Central memory CD8-positive, alpha-beta T cell (primary cell): ENCODE measurements at places on chromosomes 6 and 20.

DNA sequence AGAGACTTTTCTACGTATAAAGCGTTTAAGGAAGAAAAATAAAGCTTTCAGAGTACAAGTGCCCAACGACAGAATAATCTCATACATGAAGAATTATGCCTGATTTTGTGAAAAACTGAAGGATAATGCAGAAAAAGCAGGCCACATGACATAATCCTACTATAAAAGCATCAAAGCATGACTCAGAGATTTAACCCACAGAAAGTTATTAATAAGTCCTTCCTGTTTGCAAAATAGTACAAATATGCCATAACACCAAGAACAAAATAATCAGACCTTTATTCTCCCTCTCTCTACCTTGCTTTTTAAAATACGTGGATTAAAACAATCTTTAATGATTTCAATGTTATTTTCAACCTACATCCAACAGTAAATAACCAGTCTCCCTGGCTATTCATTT, 118.6 kb upstream of the BCLAF1 start:
- no peak for DNase-seq

DNA sequence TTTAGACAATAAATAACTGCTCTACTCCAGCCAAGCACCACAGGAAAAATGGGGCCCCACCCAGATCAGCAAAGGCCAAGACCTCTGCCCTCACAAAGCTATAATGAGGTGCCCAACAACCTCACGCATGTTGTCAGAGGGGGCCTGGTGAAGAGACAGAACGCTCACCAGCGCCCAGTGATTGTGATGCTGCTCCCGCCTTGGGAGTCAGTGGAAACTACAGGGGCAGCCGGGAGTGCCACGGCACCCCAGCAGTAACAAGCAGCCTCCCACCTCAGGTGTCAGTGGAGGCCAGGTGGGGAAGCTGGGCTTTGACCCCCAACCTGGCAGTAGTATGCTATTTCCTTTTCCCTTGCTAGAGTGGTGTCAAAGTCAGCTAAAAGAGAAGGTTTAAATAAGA, 47.4 kb downstream of the TCP11 start:
- DNase-seq, result no peak

GRCh38 chr6:74598462-74599393, 607.1 kb downstream of the COL12A1 start:
- DNase-seq, result no peak

GRCh38 chr6:132443206-132443605, 41.9 kb upstream of the MOXD1 start:
- DNase-seq, result no peak

DNA sequence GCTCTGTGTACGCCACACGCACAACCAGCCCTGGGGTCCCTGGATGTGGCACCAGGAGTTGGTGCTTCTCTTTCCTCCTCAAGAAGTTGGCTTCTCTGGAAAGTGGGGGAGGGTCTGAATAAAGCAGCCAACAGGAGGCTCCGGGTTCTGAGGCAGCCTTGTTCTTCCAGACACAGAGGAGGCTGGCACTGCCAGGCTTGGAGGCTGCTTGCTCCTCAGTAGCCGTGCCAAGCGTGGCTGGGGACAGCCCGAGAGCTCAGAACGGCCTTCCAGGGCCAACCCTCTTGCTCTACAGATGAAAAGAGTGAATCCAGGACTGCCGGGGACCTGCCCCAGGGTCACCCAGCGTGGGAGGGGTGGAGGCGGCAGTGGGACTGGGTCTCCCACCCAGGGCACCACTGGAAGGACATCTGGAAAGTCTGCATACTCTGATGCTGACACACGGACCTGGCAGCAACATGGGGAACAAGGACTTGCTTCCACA, 70.4 kb downstream of the SLC22A23 start:
- no peak for DNase-seq

DNA sequence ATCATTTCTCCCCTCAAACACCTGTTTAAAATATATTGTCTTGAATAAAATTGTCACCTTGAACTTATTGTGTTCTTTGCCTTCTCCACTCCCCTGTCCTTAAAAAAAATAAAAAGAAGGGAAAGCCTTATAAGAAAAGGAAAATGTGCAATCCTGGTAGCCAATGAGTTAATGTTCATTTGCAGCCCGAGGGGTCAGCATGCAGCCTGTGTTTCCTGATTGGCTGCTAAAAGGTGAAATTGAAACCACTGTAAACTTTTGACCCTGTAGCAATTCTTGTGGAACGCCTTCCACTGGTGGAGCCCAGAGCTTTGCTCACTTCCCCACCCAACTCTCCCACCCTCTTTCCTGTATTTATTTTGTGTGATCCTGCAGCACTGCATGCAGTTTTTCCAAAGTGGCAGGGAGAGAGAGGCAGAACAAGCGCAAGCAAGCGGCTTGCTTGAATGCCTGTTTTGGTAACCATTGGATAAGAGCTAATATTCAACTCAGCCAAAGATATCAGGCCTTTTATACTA, 74.9 kb downstream of the NCOA3 start:
- no peak for DNase-seq

DNA sequence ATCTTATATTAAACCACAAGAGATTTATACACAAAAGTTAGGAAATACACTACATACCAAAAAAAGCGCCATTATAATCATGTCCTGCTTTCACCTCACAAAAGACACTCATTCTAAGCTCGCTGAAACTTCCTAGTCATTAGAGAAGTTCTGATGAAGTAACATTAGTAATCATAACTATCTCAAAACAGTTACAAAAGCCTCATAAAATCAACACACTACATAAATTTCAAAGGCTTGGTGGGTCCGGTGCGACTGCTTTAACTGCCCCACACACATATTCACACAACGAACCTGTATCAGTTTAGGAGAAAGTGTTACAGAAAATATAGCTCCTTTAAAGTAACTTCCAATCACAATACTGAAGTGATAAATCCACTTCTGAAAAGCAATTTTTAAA, 1.9 kb downstream of the PHIP start:
- no peak for DNase-seq

GRCh38 chr6:7332090-7332745, 19.2 kb upstream of the SSR1 start:
- no peak for DNase-seq

GRCh38 chr20:8798505-8798904, 270.4 kb upstream of the PLCB4 start:
- no peak for DNase-seq

- DNase-seq, result no peak
Observed at GRCh38 chr6:22221630-22222029, 75.2 kb downstream of the PRL start.

GRCh38 chr6:24763578-24763977, 11.2 kb upstream of the GMNN start:
- DNase-seq, result no peak

DNA sequence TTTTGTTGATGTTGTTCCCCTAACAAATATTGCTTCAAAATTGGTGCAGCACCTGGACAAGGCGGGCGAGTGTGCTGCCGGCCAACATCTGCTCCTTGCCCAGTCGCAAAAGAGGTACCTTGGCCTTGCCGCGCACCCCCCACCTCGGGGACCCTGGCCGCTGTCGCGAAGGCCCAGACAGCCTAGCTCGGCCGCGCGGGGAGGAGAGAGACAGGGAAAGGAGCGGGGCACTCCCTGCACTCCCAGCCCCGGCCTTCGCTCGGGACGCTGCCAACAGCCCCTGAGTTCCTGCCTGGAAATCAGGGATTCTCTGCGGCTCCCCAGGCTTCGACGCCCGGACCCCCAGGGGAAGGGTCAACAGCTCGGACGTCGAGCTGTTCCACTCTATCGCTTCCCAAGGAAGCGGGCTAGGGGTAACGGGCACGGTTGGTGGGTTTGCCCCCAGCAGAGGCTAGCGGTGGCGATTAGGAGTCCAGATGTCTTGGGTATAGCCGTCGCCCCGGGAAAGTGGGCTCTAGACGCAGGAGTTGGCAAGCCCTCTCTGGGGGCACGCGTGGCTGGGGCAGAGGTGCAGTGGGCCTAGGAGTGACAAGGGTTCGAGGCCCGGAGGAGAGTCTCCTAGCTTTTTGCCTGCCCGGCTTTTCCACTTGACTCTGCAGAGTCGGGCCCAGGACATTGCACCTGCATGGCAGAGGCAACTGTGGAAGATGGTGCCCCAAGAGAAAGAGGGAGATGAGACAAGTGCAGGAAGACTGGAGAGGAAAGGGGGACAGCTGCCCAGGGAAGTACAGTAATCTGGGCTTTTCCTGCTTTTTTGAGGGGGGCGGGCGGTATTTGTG, 8.2 kb downstream of the POU3F2 start:
- no peak for DNase-seq

DNA sequence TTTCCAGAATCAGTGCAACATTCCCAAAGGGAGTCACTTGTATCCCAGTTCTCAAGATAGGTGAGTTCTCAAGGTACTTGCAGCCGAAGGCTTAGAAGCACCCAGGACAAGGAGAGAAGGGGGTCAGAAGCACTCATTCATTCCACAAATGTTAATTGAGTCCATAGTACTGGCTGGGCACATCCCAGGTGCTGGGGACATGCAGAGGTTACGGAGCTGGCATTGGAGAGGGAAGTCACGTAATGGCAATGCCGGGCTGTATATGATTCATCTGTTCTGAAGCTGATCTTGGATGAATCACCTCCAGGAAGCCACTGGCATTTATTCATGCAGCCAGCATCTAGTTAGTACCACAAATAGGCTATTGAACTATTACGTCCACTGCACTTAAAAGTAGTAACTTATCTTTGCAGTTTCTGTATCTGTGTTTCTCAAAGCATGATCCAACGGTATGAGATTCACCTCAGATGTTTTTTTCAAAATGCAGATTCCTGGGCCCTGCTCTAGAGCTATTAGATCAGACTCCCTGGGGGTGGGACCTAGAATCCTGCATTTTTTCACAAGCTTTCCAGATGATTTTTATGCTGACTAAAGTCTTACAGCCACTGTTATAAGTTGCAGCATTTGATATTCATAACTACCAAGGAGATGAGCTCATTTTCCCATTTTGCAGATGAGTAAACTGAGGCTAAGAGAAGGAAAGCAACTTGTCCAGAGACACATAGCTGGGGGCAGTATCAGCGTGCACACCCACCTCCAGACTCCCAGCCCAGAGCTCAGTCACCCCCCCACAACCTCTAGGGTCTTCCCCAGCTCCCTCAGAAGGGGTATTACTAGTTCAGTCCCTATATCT, 44.1 kb upstream of the ID1 start:
- DNase-seq, result no peak

- DNase-seq, result no peak
Observed at GRCh38 chr6:165484178-165484889, 174.9 kb upstream of the C6orf118 start.

DNA sequence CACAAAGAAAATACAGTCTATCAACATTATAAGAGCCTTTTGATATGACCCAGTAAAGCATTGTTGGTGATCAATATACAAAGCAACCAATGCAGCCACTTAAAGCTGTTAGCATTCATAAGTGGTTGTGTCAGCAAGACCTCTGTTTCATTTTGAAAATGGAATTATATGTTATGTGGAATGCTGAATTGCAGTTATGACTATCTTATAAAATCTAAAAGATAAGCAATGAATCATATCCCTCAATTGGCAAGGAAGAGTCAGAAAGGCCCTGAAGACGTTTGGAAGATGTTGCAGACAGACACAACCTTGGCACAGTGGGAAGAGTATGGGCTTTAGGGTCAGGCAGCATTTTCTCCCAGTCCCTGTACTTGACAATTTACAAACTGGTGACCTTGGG, 93.8 kb upstream of the RNF217 start:
- DNase-seq, result no peak

DNA sequence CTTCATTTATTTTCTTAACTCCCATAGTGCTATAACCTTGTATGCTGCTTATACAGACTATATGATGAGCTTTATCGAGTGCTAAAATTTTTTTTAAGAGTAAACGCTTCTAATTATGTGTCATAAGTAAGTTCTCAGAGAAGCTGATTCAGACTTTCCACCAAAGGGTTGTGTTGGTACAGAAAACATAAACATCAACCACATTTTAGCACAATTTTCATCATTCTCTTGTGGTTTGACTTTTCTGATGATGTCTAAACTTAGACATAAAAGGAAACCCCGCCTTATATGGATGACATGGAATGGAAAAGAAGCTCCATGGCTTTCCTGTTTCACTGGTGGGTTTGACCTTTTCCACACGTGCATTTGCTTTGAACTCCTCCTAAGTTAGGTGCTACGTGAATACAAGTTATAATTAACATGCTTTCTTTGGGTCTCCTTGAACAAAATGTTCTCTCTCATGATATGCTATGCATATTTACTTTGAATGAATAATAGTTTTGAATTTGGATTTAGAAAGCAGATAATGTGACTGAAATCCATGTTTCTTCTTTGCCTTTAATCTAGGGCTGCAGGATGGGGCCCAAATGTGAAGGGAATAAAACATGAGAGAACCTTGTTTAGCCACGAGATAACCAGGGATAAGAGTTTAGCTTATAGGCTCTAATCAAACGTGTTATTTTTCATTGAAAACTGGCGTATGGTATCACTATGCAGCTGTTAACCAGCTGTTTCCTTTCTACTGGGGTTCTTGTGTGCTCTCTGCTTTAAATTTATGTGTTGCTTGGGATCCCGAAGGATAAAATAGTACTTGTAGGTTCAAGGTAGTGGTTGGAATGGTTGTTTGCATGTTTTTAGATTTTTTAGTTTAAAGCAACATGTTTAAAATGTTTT, 127.1 kb upstream of the AHI1 start:
- no peak for DNase-seq
